Fibroblast of skin of back (primary cell): ENCODE measurements at places on chromosomes 6 and 20.
A peak's percentile ranks its signal among the peaks of the same experiment; 100 is the strongest.

DNA sequence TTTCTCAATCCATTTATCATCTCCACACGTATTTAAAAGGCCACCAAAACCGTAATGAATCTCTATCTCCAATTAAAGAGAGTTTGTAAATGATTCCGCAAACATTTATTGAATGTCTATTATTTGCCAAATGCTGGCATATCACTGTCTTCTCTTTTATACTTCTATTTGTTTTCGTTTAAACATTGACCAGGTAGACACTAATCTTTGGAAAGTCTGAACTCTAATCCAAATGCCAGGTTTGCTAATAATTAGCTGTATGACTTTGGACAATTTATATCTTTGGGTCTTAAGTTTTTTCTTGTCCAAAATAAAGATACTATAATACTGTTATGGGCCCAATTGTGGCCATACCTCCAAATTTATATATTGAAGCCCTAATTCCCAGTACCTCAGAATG lies 299.2 kb upstream of the TBX18 start:
- DNase-seq = no peak

GRCh38 chr6:108622641-108623298 lies 62.1 kb downstream of the FOXO3 start:
- DNase-seq = peak; percentile 87

DNA sequence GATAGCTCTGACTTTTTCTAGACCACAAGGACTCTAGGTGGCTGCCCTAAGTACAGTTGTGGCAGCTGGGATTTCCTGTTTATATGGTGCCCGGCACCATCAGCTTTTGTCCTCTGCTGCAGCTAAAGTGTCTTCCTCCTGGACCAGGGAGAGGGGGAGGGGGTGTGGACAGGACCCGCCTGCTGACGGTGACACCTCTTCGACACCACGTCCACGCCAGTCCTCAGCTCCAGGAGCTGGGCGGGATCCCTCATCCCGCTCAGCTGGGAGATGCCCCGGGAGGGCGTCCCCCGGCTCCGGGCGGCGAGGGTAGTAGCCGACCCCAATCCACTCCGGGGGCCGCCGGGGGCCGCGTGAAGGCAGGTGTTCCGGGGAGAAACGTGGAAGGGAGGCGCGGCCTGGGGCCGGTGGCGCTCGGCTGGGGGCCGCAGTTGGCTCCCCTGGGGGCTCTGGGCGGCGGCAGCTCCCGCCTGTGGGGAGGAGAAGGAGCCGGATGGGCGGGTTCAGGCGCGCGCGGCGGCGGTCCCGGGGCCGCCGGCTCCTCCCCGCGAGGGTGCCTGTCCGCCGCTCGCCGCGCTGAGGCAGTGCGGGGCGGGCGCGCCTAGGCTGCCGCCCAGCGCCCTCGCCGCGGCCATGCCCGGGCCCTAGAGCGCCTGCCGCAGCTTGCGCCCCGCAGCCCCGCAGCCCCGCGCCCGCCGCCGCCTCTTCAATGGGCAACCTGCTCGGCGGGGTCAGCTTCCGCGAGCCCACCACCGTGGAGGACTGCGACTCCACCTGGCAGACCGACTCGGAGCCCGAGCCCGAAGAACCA lies at the start of gene OGFRL1:
OGFRL1 (plus strand) TSS at position 584 of the 811 bp plus-strand sequence; CDS start at position 710, 126 bp downstream.
- peak; percentile 73 for DNase-seq

- no peak for DNase-seq
These were observed 128.0 kb upstream of the NT5E start for GRCh38 chr6:85321906-85322305.

DNA sequence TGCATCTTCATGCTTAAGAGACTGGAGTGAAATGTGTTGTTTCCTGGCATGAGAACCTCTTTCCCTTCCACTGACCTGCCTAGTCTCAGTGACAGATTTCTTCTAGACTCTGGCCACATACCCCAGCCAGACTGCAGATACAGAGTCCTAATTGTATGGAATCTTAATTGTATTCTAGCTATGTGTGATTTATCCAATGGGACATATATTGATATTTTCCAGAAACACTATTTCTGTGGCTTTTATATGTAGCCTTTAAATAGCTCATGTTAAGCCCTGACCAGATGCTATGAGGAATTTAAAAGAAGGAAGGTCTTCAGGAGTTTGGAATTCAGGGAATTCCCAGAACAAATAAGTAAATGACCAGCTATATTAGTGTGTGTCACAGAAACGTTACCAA lies 99.0 kb downstream of the FIG4 start:
- DNase-seq = peak; percentile 87

DNA sequence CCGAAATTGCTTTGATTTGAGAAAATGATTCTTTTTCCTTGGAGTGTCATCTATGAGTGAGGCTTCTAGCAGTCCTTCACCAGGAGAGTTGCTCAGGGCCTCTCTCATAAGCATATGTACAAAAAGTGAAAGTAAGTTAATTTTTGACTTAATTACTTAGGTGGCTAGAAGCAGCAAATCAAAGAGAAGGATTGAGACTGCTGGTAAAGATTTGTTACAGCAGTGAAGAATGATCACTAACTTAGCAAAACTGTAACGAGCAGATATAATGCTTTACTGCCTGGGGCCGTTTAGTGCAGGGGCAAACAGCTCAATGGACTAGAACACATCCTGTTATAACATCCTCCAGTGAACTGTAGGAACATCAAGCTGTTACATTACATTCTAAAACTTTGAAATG lies 167.8 kb upstream of the RIPOR2 start:
- DNase-seq = no peak

- DNase-seq = no peak
These were observed at the start of gene IRF4 for GRCh38 chr6:391559-392440. Gene IRF4 (plus strand): TSS chr6:391752. CDS start chr6:393153, 1,401 bp downstream.

- peak; percentile 27 for DNase-seq
These were observed 160.5 kb downstream of the TTLL2 start for GRCh38 chr6:167485186-167485978.

- no peak for DNase-seq
These were observed 402.9 kb upstream of the MAP3K7 start for GRCh38 chr6:90989763-90990162.

DNA sequence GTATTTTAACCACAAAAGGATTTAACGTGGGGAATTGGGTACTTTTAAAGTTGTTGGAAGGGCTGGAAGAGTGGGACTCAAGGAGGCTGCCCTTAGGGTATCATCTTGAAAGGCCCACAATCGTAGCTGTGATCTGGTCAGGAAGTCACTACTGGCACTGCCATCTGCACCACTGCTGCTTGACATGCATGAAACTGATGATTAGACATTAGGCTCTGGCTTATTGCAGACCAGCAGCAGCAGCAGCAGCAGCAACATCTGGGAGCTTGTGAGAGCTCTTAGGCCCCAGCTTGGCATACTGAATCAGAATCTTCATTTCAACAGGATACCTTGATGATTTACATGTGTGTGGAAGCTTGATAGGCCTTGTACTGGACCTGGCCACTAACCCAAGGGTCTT lies 68.6 kb downstream of the PHF20 start:
- DNase-seq = no peak

GRCh38 chr6:169222126-169222525 lies 31.5 kb downstream of the THBS2 start:
- no peak for DNase-seq

GRCh38 chr20:7665376-7665775 lies 274.9 kb downstream of the HAO1 start:
- DNase-seq = peak; percentile 49

- DNase-seq = peak; percentile 47
These were observed at the start of gene SOX18 for GRCh38 chr20:64049060-64049877. Gene SOX18 (minus strand): TSS chr20:64049639. CDS start chr20:64049516, 123 bp downstream.

- no peak for DNase-seq
These were observed 135.5 kb upstream of the NUP153 start for GRCh38 chr6:17842014-17842776.

DNA sequence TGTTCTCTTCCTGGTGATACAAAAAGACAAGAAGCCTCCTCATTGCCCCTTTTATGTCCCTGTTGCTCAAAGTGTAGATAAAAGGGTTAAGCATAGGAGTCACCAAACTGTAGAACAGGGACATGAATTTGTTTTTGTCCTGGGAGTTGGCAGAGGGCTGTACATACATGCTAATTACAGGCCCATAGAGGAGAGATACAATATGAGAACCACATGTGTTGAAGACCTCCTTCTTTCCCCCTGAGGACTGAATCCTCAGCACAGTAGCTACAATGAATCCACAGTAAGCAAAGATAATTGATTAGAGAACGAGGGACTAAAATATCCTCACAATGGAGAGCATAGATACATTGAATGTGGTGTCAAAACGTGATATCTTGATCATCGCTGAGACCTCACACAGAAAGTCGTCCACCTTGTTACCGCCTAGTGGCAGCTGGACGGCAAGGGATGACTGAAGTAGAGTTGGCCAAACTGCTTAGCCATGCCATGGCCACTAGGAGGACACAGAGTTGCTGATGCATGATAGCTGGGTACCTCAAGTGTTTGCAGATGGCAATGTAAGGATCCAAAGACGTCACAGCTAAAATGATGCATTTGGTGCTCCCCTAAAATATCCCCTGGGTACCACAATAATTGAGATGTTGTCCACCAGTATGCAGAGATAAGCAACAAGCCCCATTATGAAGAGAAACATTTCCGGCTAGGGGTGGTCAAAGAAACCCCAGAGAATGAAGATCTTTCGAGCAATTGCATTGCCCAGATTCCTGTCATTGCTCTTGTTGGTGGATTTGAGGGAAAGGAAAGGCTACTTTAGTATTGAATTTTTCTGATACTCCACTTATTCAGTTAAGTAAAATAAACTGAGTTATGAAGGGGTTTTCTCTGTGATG lies 15.0 kb downstream of the OR2B3 start:
- DNase-seq = peak; percentile 23

DNA sequence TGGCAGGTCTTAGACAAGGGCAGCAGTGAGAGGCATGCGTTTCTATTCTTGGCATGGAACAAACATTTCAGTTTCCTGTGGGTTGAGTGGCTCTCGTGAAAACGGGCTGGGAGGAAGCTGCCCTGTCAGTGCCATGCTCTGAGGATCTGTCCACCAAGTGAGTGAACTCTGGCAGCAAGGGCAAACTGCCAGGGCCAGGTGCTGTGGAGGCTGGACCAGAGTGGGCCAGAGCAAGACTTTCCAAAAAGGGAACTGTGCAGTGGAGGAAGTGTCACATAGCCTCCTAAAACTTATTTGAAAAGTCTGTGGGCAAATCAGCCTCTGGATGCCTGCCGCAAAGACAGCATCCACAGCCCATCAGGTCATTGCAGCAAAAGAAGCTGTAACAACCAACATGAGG lies 44.2 kb upstream of the TAB2 start:
- DNase-seq = no peak

- DNase-seq = no peak
These were observed 398.1 kb downstream of the LMBRD1 start for GRCh38 chr6:69398729-69399128.

DNA sequence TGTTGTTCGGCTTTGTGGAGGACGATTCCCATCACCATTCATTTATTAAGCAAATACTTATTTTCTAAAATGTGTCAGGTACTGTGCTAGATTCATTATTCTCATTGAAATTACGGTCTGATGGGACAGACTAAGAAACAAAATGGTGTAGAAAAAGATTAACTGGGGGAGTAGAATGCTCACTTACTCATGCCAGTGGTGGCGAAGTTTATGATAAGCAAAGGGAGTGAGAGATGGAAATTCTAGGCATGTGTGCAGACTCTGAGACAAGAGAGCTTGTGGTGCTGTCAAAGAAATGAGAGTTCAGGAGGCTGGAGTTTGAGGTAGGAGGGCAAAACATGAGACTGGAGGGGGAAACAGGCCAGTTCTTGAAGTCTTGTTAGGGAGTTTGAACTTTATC lies 896 bp downstream of the RPP21 start:
- DNase-seq = no peak

DNA sequence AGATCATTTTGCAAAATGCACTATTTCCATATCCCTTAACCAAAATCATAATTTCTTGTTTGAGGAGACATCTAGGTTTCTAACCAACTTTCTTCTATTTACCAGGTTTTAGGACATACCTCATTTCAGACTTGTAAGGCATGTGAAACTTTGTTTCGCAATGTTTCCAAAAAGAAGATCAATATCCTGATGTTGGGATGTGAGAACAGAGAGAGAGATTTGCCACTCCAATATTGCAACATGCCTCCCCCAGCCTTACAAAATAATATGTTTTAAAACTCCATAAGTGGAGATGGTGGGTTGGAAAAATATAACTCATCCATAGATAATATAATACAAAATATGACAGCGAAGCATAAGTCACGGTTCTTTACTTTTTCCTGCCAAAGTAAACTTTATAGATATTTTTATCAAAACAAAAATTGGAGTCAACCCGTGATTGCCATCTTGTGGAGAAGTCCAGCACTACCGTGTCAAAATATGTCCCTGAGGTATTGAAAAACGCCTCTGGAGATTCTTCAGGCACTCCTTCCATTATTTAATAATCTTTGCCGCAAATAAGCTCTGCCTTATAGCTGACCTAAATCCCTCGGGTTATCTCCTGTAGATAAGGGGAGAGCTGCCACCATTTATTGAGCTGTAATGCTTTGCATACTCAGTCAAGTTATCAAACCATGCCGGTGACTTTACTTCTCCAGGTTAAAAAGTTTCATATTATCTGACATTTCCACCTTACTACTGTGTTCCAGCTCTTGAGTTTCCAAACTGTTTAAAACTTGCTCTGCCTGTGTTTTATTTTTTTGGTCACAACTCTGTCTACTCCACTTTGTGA lies 534.2 kb downstream of the HACE1 start:
- peak; percentile 55 for DNase-seq

- no peak for DNase-seq
These were observed 582.1 kb upstream of the HTR1E start for GRCh38 chr6:86355271-86355670.

DNA sequence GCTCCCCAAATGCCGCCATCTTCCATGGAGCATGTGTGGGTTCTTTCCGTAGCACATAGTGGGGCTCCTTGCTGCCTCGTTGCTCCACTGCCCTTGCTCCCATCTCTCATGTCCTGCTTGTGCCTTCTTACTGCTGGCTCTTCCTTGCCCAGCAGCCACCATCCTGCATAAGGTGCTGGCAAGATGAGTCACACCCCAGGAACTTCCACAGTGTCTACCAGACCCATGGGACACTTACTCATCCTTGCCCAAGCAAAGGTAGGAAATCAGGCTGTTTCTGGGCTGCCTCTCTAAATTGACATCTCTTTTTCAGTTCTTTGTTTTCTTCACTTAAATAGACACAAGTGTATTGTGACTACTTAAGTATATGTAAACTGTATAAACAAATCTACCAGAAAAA lies 39.4 kb upstream of the RGS17 start:
- peak; percentile 78 for DNase-seq

- DNase-seq = peak; percentile 97
These were observed 89.4 kb downstream of the TBXT start for GRCh38 chr6:166078294-166078693.

- DNase-seq = no peak
These were observed 7.2 kb downstream of the UTRN start for GRCh38 chr6:144292372-144292771.

DNA sequence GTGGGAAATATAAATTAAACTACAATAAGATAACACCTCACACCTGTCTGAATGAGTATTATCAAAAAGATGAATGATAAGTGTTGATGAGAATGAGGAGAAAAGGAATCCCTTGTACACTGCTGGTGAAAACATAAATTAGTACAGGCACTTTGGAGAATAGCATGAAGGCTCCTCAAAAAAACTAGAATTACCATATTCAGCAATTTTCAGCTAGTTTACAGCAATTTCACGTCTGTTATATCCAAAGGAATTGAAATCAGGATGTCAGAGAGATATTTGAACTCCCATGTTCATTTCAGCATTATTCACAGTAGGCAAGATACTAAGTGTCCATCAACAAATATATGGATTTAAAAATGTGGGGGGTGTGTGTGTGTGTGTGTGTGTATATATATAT lies 292.6 kb downstream of the CLVS2 start:
- DNase-seq = no peak

GRCh38 chr20:62227977-62228958 lies 8.2 kb upstream of the HRH3 start:
- no peak for DNase-seq
